Renal cortical epithelial cell (primary cell): ENCODE measurements at places on chromosomes 1 and 21. TPM values are rescaled to one million over a fixed set of nuclear protein-coding genes. Genes with fewer than 3 reads are reported as not detected.

DNA sequence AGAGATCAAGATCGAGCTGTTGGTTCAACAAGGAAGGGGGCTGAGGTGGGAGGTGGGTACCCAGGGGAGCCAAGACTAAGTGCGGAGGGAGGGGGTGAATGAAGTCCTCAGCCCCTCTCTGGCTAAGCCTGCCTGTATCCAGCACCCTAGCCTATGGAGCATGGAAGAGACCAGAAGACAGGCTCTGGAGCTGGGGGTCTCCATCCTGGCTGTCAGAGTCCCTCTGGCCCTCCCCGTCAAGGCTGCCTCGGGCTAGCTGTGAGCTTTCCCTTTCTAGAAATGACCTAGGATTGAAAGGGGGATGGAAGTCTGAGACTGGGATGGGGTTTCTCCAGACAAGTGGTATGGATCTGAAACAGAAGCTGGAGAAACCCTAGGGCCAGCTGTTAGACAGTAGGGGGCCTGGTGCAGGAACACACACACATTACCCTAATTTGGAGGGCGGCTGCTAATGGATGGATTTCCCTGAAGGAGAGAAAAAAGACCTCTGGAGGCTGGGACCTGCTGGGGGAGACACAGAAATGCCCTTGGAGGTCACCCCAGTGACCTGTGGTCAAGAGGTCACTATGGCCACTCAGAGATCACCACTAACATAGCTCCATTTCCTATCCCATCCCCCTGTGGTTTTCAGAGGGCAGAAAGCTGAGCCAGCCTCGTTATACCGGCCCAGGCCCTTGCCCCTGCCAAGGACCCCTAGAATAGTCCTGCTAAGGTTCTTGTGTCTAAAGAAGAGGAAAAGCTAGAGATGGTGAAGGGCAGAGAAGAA lies 107.8 kb downstream of the TMEM53 start:
- no peak for DNase-seq

GRCh38 chr1:161098210-161099068 lies at the start of gene KLHDC9:
TSS of gene KLHDC9 (plus strand) at chr1:161098361. CDS start at chr1:161098536, 175 bp downstream.
- peak; percentile 88 for DNase-seq

- DNase-seq = no peak
Measured at GRCh38 chr1:156419854-156420204, 50.8 kb downstream of the RHBG start.

GRCh38 chr21:34524646-34525601 lies 12.9 kb upstream of the KCNE1 start:
- no peak for DNase-seq

DNA sequence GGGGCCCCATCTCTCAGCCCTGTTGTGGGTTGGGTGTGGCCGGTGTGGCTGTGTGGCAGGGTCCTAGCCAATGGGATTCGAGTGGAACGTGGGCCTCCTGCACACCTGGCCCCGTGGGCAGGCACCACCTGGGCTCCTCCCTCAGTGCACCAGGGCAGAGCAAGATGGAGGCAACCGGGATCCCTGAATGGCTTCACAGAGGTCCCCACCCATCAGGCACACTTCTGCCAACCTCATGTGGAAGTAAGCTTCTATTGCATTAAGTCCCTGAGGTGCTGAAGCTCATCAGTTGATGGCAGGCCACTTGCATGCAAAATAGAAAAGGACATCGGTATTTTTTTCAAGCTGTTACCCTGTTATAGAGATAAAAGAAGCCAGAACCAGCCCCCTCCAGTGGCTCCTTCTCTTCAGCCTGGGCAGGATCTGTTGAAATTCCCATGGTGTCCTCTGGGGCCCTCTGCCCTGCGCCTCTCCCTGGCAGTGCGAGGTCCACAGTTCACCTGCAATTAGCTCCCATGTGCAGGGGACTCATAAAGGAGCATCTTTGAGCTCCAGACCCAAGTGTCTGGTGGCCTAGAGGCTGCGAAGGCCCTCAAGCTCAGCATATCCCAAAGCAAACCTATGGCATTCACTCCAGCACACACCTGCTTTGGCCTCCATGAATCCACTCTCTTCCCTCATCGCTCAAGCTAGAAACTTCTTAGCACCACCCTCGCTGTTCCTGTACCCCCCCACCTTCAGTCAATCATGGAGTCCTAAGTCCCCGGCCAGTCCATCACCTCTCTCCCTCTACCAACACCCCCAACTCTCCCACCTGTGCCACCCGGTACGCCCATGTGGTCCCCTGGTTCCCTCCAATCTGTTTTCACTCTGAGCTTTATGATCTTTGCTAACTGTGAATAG lies 2.1 kb upstream of the SLC45A1 start:
- DNase-seq = no peak

- peak; percentile 80 for DNase-seq
Measured at GRCh38 chr21:15935530-15935929, 205.7 kb downstream of the USP25 start.

GRCh38 chr1:172134087-172134731 lies 286.3 kb upstream of the C1orf105 start:
- DNase-seq = peak; percentile 21

DNA sequence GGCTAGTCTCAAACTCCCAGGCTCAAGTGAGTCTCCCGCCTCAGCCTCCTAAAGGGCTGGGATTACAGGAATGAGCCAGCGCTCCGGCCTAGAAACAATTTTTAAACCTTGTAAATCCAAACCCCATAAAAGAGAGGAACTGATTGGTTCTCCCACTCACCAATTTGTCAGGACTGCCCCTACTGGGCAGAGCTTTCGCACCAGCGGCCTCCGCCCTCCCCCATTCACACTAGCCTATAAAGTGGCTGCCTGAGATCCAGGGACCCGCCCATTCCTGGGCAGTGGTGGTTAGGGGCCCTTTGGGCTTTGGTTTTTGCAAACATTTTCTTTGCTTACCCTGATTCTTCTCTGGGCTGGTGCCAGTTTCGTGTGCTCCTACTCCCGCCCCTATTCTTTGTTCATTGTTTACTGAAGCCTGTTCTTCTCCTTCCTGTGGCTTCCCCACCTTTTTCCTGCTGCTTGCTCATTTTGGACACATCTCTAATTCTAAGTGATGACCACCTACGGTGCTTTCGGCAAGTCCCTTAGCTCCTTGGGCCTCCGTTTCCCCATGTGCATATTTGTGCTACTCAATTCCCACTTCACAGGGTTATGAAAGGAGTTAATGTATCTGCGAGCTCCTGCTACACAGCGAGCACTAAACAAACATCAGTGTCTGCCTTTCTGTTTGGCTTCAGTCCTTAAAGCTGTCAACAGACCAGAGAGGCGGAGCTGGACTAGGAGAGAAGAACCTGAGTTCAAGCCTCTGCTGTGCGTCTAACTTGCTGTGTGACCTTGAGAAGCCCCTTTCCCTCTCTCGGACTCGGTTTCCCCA lies 39.8 kb upstream of the CLIC4 start:
- peak; percentile 75 for DNase-seq

GRCh38 chr1:3736131-3736561 lies 16.1 kb upstream of the CCDC27 start:
- DNase-seq = no peak

DNA sequence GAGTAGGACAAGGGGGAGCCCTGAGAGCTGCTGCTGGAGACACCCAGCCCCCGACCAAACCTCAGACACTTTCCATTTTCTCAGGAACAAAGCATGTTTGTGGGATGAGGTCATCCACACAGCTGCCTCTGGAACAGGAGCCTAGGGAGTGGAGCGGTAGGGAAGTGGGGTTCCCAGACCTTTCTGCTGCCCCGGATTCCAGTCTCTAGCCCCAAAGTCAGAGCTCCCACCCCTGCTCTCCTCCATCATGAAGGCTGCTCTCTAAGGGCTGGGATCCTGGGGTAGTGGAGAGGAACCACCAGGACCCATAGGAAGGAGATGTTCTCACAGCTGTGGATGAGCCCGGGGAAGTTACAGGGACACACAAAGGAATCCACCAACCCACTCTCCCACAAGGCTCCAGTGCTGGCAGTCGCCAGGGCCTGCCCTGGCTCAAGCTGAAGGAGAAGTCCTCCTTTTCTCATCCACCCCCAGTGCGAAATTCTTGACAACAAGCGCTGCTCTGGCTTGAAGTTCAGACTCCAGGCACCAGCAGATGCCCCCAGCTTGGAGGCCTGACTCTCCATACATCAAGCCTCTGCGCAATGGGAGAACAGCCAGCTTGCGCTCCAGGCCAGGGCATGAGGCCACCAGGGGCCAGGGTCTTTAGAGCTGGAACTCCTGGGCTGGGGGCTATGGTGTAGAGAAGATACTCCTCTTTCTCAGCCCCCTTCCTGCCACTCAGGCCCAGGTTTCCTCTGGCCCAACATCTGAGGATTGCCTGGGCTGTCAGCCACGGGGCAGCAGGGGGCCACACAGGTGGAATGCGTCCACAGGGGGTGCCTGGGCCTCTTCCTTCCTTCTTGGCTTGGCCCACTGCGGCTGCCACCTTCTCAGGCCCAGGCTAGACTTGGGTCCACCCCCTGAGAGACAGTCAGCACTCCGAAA lies 4.5 kb downstream of the FHL3 start:
- DNase-seq = peak; percentile 79

DNA sequence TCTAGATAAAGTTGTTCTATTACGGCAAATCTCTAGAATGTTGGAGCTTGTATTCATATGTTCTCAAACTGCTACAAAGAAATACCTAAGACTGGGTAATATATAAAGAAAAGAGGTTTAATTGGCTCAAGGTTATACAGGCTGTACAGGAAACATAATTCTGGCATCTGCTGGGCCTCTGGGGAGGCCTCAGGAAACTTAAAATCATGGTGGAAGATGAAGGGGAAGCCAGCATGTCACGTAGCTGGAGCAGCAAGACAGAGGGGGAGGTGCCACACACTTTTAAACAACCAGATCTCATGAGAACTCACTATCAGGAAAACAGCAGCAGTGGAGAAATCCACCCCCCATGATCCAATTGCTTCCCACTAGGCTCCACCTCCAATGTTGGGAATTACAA lies 390.4 kb upstream of the ADGRL4 start:
- no peak for DNase-seq

GRCh38 chr1:114764689-114765088 lies 6.9 kb upstream of the CSDE1 start:
- DNase-seq = no peak

DNA sequence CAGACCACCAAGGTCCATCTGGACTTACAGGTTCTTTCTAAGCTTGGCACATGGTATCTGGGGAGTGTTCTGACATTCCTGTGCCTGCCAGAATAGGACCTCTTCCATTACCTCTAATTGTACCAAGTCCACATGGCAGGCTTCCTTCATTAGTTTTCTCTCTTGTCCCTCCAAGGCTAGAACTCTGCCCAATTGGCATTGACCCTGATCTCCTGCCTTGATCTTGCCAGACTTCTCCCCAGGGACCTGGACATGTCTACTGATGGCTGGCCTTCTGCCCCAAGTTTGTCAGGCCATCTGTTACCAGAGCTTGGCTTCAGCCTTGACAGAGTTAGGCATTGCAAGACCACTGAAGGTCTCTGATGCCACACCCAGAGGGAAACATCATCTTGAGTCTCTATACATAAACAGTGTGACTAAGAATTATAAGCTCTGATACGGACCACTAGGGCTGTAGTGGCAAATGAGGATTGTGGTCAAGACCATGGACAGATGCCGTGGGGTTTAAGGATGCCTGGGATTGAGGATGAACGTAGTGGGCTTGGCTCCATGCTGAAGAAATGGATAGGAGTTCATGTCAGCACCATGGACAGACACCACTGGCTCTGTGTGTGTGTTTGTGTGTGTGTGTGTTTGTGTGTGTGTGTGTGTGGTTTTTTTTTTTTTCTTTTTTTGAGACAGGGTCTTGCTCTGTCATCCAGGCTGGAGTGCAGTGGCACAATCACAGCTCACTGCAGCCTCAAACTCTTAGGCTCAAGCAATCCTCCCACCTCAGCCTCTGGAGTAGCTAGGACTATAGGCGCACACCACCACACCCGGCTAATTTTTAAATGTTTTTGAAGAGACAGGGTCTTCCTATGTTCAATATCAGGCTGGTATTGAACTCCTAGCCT lies 19.5 kb upstream of the PSMB2 start:
- peak; percentile 40 for DNase-seq

DNA sequence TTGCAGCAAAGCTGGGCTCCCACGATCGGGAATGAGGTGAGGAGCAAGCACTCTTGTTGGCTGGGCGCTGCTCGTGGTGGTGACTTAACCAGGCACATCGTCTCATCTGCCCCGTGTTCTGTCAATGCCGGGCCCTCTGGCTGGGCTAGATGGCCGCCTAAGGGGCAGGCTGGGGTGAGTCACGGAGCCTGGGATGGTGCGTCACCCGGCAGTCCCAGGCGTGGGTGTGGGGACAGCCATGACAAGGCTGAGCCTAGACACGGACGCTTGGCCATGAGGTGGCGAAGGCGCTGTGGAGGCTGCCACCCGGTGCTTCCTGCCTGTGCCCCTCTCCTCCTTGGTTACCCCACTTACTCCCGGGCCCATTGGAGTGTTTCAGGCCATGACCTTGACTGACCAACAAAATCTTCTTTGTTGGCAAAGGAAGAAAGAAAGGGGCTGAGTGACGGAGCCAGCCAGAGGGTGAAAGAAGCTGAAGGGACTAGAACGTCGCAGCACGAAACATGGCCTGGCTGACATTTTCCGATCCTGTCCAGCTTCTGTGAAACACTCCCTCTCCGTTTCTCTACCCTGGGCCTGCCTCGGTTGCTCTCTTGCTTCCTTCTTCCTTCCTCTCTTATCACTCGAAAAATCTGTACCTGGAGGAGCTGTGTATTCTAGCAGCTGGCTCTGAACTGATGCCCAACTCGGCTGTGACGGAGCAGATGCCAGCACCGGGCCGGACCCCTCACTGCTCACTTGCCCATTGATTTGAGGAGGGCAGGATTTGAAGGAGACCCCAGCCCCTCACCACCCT lies 596 bp downstream of the CD247 start:
- no peak for DNase-seq

GRCh38 chr1:20068722-20069121 lies 1.3 kb upstream of the PLA2G5 start:
- no peak for DNase-seq

- no peak for DNase-seq
Measured at GRCh38 chr1:20142001-20142710, 3.0 kb downstream of the PLA2G2F start.

IVL gene
- total RNA-seq = 0.15 and 2.4 TPM in 2 replicates

LRIG2 gene
- total RNA-seq = 7.3 and 23.3 TPM in 2 replicates

SCAMP3 gene
- total RNA-seq = 23.6 and 42.1 TPM in 2 replicates

RNASEL gene
- 7.8 and 16.0 TPM in 2 replicates for total RNA-seq
